Liver (tissue), 10 donors: ENCODE measurements at places on chromosomes 7 and 10.

GRCh38 chr7:103343758-103344452 lies 662 bp downstream of the DNAJC2 start:
- DNase-seq, result no peak

GRCh38 chr7:10474048-10474447 lies 499.6 kb upstream of the PHF14 start:
- no peak for DNase-seq

GRCh38 chr7:64099656-64100531 lies 54.7 kb downstream of the ZNF727 start:
- no peak for DNase-seq

GRCh38 chr7:116873619-116874018 lies 11.2 kb downstream of the CAPZA2 start:
- DNase-seq, result no peak

DNA sequence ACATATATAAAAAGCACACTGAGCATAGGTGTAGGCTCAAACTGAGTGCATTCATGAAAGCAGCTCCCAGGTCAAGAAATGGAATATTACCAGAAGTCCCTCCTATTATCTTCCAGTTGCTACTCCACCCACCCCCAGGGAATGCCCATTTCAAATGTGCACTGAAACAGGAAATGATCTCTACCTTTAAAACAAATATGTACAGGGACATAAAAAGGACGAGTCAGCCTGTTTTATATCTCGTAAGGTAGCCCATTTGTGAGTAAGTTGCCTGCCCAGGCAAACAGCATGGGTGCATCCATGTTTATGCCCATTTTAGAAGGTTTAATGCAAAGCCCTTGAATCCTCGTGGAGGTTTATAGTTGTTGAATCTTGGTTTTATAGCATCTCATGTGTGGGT lies 10.4 kb downstream of the FFAR4 start:
- DNase-seq, result no peak

DNA sequence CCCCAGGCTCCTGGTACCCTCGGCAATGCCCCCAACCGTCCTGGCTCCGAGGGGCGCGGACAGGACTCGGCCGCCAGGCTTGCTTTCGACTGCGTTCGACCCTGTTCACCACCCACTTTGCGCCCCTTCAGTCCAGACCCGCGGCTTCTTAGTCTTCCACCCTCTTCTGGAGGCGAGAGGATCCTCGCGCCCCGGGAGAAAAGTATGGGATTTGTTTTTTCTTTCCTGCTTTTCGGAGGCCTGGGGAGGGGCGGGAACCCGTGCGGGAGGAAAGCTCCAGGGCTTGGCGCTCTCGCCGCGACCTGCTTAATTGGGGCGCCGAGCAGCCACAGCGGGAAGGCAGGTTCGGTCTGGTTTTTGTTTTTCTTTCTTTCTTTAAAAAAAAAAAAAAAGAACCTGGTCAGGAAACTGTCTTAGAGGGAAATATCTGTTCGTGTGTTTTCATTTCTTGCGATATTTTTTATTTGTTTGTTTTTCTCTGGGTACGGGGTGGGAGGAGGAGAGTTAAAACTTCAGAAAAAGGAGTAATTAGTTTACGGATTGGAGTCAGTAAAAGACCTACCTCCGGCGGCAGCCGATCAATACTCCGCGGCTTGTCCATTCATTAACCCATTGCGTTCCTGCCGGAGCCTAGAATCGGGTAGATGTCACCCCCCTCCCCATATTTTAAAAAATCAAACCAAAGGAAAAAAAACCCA lies 1.6 kb downstream of the EMX2 start:
- DNase-seq, result no peak

- no peak for DNase-seq
Measured at GRCh38 chr10:105068497-105068896, 427.4 kb downstream of the SORCS3 start.

GRCh38 chr7:18637516-18637915 lies 142.0 kb downstream of the HDAC9 start:
- no peak for DNase-seq

GRCh38 chr7:130904031-130904757 lies 170.2 kb upstream of the KLF14 start:
- DNase-seq, result no peak

- no peak for DNase-seq
Measured at GRCh38 chr7:156609010-156609877, 31.3 kb upstream of the RNF32 start.

DNA sequence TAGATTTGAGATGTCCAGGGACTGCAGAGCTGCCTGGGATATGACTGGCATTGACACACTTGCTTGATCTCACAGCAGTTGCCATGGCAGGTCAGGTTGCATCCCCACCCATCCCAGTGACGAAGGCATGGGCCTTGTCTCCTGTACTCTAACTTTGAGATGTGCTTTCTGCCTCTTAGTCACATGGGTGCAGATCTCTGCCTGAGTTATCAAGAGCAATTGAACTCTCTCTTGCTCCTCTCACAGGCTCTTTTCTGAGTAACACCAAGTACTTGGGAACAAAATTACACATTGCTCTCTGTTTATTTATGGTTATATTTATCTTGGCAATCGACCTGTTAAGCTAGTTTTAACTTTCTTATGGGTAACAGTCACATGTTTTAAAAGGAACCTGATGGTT lies 237.3 kb downstream of the NSUN6 start:
- no peak for DNase-seq

- no peak for DNase-seq
Measured at GRCh38 chr10:21212348-21212747, 313.1 kb downstream of the SKIDA1 start.

- DNase-seq, result no peak
Measured at GRCh38 chr7:39463252-39463651, 103.0 kb upstream of the YAE1 start.

DNA sequence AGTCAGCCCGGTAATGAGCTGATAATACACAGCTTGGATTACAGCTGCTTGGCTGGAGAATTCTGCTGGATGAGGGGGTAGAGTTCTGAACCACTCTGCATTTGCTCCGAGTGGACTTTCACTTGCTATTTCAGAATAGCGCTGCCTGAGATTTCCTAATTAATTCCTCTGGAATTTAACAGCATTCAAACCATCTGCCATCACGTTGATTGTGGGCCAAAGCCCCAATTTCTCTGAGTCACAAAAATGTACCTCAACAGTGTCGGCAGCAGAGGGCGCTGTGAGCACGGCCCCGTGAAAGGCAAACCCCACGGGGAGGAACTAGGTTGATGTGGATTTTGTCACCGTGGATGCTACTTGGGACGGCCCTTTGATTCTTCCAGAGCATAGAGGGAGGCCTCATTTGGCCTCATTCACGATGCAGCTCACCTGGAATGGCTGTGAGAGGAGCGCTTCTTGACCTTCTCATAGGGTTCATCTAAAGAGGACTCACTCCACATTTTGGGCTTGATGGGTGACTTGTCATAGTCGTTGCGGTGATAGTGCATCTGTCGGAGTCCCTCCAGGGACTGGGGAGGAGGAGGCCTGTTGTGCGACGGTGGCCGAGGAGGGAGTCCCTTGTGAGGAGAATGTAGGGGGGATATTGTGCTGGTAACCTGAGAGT lies 73.3 kb downstream of the PRPF18 start:
- DNase-seq, result peak; percentile 73

DNA sequence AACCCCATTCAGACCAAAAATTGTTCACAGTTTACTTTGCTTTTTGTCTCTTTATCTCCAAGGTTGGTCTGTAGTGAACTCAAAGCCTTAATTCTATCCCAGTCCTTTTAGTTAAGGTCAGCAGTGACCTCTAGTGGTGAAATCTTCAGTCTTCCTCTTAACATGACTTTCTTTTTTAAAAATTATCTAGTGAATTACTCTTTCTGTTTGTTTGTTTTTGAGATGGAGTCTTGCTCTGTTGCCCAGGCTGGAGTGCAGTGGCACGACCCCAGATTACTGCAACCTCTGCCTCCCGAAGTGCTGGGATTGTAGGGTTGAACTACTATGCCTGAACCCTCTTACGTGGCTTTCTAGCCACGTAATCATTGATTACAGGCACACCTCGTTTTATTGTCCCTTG lies 25.0 kb downstream of the ZNF487 start:
- DNase-seq, result no peak

DNA sequence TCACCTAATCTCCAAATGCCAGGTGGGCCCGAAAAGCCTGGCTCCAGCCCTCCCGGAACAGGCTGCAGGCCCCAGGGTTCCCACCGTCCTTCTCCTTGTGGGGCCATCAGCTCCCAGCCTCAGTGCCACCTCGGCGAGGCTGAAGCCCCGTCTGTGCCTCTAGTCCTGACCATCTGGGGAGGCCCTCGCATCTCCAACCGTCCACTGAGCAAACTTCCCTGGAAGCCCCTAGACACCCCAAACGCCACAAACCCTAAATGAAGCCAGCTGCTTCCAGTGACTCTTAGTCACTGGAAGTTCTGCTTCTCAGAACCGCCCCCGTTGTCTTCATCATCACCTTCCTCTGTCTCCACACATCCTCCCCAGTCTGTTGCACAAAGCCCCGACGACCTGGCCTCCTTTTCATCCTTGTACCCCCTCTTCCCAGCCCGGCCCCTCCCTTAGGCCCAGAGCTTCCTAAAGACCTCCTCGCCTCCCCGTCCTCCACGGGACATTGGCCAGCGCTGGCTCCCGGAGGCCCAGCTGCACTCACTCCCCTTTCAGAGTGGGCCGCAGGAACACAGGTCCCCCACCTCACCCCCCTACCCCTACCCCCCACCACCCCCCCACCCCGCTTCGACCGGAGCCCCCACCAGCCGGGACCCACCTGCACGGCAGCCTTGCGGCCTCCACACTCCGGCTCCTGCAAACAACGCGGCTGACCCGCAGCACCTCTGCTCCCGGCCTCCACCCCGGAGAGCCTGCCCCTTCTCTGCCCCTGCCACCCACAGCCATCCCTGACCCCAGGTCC lies 1.1 kb upstream of the DIP2C start:
- no peak for DNase-seq

GRCh38 chr7:65840446-65840845 lies 32.4 kb upstream of the VKORC1L1 start:
- DNase-seq, result no peak

DNA sequence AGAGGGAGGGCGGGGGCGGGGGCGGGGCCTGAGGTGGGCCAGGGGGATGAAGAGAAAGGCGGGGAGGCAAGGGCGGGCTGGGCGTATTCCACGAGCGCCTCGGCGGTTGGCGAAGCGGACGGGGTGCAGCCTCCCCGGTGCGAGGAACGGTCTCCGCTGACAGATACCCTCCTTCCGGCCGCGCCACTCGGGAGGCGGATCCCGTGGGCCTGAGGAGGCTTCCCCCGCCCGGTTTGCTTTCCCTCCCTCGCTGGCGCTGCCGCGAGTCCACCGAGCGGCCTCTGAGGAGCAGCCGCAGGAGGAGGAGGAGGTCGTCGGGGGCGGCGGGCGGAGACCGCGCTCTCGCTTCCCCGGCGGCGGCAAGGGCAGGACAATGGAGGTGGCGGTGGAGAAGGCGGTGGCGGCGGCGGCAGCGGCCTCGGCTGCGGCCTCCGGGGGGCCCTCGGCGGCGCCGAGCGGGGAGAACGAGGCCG lies at the start of gene TRIM24:
Gene TRIM24, plus strand, starts transcription at position 84 of the 473 bp plus-strand sequence. Its CDS starts 290 bp downstream, at position 374.
- peak; percentile 98 for DNase-seq

GRCh38 chr7:41925946-41926345 lies 223.1 kb upstream of the INHBA start:
- DNase-seq, result no peak

DNA sequence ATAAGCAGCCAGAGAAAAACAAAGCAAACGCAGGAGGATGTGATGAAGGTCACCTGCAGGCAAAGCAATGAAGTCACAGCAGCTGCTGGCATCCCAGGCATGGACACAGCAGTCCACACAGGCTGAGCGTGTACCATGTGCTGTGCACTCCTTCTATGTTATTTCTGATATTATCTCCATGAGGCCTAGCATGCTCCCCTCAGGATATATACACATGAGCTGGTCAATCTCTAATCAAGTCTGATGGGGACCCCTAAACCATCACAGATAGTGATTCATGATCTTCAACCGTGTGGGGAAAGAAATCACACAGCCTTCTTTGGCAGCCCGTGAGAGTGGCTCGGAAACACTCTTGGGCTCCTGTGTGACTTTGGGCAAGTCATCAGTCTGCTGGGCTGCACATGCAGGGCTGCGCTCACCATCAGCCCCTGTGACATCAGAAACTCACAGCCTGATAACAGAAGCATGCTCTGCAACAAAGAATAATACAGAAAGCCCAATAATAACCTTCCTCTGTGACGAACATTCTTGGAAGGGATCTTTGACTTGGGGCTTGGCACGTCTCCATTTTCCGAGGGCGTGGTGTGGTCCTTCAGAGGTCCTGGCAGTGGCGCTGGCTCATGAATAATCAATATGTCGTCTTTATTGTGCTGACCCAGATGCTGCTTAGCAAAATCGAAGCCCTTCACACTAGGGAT lies 83.0 kb upstream of the ATP6V0A4 start:
- DNase-seq, result no peak

DNA sequence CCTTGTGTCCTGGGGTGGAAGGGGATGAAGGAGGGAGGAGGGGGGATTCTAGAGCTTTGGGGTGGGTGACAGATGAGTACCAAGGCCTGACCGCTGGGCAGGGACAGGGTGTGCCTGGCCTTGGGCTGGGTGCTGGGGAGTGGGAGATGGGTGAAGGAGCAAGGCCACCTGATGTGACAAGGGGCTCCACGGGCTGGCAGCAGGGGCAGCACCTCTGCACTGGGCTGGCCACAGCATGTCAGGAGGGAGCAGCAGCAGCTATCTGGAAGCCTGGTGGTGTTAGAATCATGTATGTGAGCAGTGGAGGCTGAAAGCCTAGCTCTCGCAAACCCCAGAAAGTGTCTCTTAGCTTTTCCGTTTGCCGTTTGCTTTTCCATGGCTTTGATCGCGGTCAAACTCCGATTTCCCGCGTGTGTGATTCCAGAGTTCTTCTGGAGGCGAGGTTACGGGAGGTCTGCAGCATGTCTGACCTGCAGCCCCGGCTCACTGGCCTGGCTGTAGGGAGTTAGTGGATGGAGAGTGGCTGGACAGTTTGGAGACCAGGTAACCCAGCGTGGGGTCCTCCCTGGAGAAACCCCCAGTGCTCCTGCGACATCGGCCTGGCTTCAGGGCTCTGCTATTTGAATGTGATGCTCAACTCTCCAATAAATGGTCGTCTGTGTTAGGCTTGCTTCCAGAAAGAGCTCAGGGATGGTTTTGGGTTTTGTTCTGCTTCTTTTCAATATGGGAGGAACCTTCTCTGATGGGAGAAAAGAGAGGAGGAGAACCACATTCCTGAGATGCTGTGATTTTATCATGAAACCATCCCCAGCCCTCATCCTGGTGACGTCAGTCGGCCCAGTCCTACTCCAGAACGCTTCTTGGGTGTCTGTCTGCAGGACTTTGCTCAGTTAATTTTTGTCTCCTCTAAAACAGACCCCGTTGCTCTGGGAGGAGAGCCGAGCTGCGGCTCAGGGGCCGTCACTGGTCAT lies 105.5 kb downstream of the CUX1 start:
- DNase-seq, result no peak

DNA sequence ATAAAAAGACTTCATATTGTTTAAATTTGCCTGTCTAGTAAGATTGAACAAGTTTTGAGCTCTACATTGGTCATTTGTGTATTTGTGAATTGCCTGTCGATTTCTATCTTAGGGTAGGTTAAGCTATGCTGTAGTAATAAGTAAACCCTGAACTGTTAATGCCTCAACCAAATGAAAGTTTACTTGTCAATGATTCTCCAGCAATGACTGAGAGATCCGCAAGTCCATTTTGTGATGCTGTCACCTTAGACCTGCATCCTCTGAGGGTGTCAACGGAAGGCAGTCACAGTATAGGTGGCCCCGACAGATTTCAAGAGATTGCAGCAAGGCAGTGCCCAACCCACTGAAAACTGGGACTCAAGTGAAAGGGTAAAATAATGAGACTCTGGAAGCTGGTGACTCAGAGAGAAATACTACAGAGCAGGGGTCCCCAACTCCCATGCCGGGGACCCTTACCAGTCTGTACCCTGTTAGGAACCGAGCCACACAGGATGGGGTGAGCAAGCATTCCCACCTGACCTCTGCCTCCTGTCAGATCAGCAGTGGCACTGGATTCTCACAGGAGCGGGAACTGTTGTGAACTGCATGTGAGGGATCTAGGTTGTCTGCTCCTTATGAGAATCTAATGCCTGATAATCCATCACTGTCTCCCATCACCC lies 10.8 kb upstream of the PHYH start:
- DNase-seq, result no peak
